ENCODE measurements at places on chromosomes 4 and X. TPM values are rescaled to one million over a fixed set of nuclear protein-coding genes. Genes with fewer than 3 reads are reported as not detected.

DNA sequence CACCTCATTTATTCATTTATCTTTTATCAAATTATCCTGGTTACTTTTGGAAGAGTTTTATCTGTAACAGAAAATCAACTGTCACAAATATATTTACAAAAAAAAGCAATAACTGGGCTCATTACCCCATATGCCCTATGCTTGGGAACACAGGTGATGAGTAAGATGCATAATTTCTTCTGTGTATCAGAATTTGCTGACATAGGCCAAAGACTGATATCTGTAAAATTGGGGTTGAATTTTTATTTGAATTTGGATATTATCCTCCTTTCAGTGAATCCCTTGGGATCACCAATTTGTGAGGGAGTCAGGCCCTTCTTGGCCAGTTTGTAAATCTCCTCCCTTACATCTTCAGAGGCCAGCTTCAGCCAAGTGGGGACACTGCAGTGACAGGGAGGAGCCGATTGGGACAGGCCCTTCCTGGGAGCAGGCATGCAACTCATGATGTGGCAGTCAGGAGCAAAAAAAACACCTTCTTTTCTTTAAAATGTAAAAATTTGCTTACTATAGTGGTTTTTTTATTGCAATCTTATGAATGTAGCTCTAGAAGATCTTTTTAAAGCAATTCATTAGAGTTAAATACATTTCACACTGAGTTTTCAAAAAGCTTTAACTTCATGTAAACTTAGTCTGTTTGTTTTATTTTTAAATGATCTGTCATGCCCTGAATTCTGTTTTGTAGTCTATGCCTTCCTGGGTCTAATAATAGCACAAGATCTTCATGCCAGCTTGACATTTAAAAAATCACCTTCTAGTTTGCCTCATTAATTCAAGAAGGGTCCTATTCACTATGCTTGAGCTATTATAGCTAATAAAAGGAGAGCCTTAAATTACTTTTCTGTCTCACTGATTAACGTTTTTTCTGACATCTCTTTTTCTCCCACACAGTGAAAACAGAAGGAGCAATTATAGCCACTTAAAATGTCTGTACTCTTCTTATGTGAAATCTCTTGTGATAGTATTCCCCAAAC is 136.6 kb upstream of the SPRY1 start:
- no peak for DNase-seq

- DNase-seq, result no peak
Measured at GRCh38 chrX:16827225-16827624, 41.0 kb downstream of the TXLNG start.

- DNase-seq, result no peak
Measured at GRCh38 chrX:129836827-129837226, 6.9 kb downstream of the ZDHHC9 start.

KLHL2 gene
- 5.0 TPM for polyA plus RNA-seq

- no peak for DNase-seq
Measured at GRCh38 chrX:75963774-75964173, 178.7 kb upstream of the MAGEE2 start.

DNA sequence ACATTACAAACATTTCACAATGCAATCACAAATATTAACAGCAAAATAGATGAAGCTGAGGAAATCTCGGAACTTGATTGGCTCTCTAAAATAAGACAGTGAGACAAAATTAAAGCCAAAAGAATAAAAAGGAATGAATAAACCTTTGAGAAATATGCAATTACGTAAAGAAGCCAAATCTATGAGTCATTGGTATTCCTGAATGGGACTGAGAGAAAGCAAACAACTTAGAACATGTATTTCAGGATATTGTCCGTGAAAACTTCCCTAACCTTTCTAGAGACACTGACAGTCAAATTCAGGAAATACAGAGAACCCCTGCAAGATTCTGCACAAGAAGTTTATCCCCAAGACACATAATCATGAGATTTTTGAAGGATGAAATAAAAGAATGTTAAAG is 48.4 kb upstream of the SPANXN2 start:
- no peak for DNase-seq

BEX3 gene
- polyA plus RNA-seq, result 714 TPM

- no peak for DNase-seq
Measured at GRCh38 chr4:36317721-36318120, 36.3 kb downstream of the DTHD1 start.

DNA sequence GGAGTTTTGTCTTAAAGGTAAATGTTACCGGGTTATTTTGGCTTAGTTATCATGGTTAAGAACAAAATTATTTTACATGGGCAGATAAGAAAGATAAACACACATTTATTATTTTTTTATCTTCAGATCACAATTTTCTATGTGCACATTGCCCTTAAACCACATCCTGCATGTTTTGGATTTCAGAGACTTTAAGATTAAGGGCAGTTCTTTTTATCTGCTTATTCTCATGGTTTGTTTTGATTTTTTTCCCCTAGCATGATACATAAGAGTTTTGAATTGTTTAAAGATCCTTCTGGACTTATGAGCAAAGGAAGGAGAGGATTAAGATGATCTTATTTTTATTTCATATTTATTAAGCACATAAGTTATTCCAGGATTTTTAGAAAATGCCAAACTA is 190.1 kb upstream of the BMP3 start:
- no peak for DNase-seq

GRCh38 chrX:78517124-78517523 is 142.0 kb downstream of the RTL3 start:
- DNase-seq, result no peak

DNA sequence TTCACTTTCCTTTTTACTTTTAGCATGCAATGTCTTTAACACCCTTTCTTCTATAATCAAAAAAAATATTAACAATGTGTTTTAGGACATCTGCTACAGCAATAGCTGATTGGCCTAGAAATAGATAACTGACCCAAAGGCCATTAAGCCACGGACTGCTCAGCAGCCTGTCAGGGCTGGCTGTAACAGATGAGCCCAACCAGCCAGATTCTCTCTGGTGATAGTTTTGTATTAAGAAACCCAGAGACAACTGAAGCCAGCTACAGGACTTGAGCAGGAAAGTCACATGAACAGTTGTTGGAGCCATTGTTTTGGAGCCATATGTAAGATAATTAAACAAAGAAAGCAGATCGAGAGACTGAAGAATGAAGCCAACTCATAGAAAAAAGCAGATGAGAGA is 80.3 kb downstream of the DDIT4L start:
- DNase-seq, result no peak

DNA sequence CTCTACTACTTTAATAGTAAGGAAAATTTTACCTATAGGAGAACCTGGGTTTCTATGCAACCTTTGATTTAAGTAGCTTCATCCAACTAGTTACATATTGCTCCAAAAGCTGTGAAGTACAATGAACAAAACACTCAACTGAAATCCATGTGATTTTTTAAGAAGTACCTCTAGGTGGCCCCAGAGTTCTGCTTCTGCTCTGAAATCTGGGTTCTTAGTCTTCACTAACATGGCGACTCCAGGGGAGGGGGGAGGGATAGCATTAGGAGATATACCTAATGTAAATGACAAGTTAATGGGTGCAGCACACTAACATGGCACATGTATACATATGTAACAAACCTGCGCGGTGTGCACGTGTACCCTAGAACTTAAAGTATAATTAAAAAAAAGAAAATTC is 73.4 kb upstream of the MAGEB2 start:
- DNase-seq, result peak; percentile 65

GRCh38 chr4:68267433-68267944 is 22.0 kb upstream of the TMPRSS11B start:
- no peak for DNase-seq

DNA sequence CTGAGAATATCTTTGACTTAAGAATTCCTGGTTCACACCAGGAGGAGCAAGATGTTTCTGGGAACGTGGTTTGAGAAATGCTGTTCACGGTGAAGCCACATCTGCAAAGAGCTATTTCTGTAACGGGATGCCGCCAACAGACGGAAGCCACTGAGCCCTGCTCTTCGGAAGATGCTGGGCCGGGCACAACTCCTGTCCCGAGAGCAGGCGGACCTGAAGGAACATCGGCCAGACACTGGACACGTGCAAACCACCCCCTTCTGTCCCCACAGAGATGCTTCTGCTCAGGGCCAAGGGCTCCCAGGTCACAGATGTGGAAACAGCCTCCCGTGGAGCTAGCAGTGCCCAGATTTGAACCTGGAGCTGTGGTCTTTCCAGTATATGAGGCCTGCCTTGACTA is 24.3 kb downstream of the HMX1 start:
- DNase-seq, result no peak

DNA sequence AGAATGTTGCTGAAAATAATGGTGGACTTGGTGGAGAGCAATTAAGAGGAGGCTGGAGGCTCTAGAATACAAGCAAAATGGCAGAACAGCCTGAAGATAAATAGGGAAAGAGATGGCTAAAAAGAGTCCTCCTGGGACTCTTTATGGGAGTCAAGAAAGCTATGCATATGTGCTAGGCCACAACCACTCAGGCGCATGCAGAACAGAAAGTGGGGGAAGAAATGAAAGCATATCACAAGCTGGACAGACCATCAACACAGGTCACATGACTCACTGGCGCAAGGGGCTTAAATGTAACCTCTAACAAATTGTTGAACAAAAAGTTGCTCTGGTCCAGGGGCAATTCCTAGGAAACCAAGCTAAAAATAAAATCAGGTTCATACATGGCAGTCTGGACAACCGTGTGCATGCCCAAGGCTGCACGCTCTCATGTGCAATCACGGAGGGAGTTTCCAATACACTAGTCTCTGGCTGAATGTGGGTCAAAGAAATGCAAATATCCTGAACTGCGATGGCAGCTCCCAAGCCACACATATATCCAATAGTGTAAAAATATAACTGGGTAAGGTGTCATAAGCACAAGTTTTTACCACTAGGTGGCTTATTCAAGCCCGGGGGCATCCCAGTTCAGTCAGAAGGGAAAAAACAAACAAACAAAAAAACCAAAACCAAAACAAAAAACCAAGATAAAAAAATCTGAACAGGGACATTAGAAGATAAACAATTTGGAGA is 45.4 kb downstream of the ZNF711 start:
- DNase-seq, result peak; percentile 10

DNA sequence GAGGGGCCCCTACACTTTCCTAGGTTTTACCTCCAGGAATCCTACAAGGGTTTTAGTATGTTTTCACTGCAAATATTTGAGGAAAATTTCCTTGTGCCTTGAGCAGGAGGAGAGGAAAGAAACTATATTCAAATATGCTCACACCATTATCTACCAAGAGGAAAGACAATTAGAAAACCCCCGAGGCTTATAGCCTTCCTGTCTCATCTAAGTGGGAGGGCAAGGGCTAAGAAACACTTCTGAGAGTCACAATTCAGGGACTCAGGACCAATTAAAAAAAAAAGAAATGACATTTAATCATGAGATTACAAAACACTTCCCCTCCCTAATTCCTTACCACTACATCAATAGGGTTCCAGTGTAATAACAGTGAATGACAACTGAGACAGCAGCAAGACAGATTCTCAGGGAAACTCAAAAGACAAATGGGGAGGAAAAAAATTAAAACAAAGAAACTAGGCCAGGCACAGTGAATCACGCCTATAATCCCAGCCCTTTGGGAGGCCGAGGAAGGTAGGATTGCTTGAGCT is 45.6 kb downstream of the ATRX start:
- DNase-seq, result peak; percentile 5

DNA sequence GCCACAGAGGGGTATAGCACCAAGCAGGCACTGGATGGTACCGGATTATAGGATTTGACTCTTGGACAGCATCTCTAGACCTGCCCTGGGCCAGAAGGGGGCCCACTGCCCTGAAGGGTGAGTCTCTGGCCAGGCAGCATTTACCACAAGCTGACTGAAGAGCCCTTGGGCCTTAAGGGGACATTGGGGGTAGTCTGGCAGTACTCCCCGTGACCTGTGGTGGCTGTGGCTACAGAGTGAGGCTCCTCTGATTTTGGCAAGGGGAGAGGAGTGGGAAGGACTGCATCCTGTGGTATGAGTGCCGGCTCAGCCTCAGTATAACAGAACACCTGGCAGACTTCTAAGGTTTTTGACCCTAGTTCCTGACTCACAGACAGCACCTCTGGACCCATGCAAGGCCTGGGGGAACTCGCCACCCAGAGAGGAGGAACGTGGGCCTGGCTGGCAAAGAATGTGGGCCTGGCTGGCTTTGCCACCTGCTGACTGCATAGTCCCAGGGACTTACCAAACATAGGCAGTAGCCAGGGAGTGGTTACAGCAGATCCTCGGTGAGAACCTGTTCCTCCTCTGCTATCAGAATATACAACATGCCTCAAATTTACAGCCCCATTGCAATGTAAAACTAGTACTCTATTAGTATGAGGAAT is 48.1 kb downstream of the ABCB7 start:
- DNase-seq, result peak; percentile 14

GRCh38 chrX:112051576-112051975 is 31.0 kb downstream of the TRPC5 start:
- DNase-seq, result no peak

- DNase-seq, result no peak
Measured at GRCh38 chr4:161828061-161828460, 335.7 kb downstream of the FSTL5 start.

- no peak for DNase-seq
Measured at GRCh38 chr4:20840648-20841190, 140.5 kb downstream of the PACRGL start.

DNA sequence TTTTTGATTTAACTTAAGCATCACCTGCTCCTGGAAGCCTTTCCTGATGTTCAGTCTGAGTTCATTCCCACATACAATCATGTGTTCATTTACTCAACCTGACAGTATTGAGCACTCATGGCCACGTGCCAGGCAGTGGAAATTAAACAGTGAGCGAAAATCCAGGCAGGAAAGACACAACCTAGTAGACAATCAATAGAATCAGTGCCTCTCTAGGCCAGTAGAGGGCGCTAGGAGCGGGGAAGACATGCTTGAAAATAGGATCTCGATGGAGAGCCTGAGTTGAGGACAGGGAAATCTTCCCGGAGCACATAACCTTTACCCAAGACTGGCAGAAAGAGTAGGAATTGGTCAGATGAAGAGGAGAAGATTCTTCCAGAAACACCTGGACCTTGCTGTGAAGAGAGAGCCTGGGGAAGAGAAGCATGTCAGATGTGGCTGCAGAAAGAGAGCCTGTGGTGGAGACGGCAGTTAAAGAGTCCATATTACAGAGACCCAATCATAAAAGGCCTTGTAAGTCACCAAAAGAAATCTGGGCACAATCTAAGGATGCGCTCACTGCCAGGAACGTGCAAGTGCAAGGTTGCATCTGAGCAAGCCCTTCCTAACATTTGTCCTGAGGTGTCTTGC is 103.5 kb downstream of the LDB2 start:
- DNase-seq, result peak; percentile 93

CCDC120 gene
- 3.6 TPM for polyA plus RNA-seq

DNA sequence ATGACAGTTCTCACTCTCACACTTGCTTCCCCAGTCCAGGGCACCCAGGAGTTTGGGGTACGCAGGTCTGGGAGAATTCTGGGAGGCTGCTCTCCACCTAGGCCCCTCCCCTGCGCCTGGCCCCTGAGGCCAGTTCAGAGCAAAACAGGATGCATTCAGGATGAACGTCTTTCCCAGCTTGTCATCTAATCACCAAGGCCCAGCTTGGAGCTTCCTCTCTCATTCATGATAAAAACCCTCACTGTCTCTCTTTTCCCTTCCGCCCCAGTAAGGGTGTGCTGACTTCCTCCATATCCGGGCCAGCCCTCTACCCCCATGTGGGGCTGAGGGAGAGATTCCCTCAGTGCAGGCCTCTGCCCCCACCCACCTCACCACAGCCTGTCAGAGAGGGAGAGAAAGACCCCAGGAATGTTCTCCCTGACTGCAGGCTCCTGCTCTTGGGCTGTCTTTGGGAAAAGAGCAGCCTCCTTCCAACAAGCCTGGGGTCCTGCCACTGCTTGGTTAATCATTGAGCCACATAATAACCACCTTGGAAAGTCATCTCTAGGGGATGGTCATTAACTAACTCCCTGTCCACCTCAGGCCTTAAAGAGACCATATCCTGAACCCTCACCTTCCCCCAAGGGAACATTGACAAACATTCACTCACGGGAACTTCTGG is 50.1 kb downstream of the STARD8 start:
- no peak for DNase-seq

GRCh38 chr4:19093951-19094350 is 1072.4 kb upstream of the LCORL start:
- no peak for DNase-seq
